Fibroblast of skin of left quadriceps (primary cell): ENCODE measurements at places on chromosomes 6 and 20.

GRCh38 chr6:14995966-14996602 is 249.8 kb upstream of the JARID2 start:
- DNase-seq, result no peak

- DNase-seq, result peak; percentile 41
Observed at GRCh38 chr6:2865694-2866151, 24.1 kb upstream of the SERPINB1 start.

- DNase-seq, result no peak
Observed at GRCh38 chr6:163284151-163284550, 130.4 kb upstream of the QKI start.

DNA sequence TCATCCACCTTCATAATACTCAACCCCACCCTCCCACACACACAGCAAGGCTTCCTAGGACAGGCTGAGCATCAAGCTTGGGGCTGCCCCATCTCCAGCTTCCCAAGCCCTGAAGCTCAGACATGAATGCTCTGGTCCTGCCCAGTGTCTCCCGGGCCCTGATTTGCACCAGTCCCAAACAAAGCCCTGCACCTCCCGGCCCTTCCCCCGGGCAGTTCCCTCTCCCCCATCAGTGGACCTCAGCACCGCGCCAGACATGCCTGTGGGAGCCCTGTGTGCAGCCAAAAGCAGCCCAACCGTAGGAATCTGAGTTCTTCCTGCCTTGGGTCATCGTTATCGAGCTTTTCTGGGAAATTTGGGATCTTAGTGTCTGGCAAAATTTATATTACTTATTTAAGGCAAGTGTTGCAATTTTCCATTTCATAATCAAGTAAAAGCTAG is 63.5 kb downstream of the THBS2 start:
- DNase-seq, result peak; percentile 81

GRCh38 chr6:32945108-32945760 is 4.4 kb upstream of the HLA-DMB start:
- no peak for DNase-seq

- DNase-seq, result no peak
Observed at GRCh38 chr20:62111148-62111547, 11.1 kb upstream of the LSM14B start.

- no peak for DNase-seq
Observed at GRCh38 chr6:2186516-2186915, 58.9 kb downstream of the GMDS start.

DNA sequence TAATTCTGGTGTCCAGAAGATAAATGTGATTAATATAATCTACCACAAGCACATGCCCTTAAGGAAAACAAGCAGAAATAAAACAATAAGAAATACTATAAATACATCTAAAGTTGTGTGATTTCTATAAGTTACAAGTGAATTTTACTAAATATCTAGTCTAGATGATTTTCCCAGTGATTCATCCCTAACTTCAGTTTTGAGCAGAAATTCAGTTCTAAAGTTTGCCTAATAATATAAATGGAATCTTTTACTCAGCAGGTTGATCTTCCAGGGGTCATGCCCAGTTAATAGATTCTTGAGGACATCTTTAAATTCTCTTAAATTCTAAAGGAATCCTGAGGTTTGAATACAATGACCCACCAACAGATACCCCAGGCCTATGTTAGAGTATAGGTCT is 37.3 kb downstream of the PDE7B start:
- DNase-seq, result no peak

DNA sequence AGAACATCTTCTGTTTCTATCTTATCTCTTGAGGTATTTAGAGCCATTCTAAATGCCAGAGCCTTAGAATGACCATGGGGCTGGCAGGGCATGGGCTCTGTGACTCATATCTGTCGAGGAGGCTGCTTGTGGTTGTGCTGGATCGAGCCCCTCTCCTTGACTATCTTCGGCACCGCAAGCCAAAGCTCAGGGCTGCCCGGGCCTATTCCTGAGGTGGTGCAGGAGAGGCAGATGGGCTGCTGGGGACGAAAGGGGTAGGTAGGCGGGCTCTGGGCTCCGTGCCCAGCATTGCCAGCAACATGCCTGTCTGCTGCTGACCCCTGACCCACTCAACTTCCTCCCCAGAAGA is 89.9 kb downstream of the NOL4L start:
- no peak for DNase-seq
